ENCODE measurements at places on chromosomes 12 and 14. TPM values are rescaled to one million over a fixed set of nuclear protein-coding genes. Genes with fewer than 3 reads are reported as not detected.

GUCY2C gene
- total RNA-seq = not detected

CELA1 gene
- not detected for total RNA-seq

FIGNL2 gene
- total RNA-seq = 0.30 TPM

C12orf54 gene
- total RNA-seq = not detected

P3H3 gene
- total RNA-seq = 10.0 TPM

Measured in Right ventricle myocardium superior (tissue), 1 donor.